BJ (cell line): ENCODE measurements at places on chromosomes 11 and 22. TPM values are rescaled to one million over a fixed set of nuclear protein-coding genes. Genes with fewer than 3 reads are reported as not detected.

DNA sequence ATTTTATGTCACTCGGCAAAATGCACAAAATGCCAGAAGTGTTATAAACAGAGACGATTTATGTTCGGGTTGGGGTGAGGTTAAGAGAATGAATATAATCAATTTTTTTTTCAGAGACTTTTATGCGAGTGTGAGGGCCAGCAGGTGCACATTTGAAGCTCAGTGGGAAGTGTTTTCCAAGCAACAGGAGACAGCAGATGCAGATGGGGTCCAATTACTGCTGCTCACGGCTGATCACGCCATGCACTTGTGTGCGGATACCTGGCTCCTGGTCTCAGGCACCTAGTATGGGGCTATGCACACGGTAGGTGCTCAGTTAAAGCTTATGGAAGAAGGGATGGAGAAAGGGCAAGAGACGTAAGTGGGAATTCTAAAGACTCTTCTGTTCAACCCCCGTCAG lies 249.1 kb downstream of the MIAT start:
- DNase-seq: no peak

DNA sequence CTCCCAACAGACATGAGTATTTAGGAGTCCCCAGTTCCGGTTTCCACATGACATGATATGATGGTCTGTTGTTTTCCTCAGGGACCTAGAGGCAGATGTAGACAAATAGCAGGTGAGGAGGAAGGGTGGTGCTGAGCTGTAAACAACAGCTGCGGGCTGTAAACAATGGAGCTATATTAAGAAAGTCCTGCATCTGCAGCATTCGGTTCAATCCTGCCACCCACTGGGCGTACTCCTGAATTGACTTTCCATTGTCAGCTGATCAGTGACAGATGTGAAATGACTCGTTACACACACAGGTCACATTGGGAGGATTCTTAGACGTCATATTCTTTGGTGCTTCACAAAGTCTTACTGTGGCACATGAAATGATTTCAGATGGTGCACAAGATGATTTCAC lies 26.8 kb upstream of the RAG1 start:
- peak; percentile 9 for DNase-seq

DNA sequence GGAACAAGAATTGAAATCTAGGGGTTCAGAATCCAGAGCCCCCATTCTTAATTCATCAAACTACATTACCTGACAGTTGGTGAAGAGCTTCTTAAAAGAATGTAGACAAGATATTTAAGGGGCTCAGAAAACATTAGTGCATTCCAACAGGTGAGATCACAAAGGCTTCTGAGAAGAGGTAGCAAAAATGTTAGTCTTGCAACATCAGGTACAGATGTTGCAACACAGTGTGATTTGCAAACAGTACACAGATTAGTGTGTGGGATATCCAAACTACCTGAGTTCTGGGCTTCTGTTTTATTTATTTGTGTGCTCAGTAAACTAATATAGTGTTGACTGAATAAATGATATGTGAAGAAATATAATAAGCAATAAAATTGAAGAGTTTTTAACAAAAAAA lies 11.8 kb downstream of the CASP4 start:
- no peak for DNase-seq

Gene USH1C
- polyA plus RNA-seq: not detected in 2 replicates

DNA sequence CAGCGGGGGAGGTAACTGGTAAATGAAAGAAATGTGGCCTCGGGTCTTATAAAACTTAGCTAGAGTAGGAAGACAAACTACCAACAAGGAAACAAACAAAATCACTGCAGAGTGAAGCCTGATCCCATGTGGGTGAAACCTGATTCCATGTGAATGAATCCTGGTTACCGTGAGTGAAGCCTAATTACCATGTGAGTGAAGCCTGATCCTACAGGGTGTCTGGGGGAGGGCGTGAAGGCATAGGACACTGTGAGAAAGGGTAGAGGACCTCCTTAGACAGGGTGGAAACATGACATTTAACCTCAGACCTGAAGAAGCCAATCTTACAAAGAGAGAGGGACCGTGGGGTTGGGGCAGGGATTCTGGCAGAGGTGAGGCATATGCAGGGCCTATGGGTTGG lies 106.2 kb upstream of the USP47 start:
- no peak for DNase-seq

Gene FAM180B
- not detected in 2 replicates for polyA plus RNA-seq

Gene CACNA1I
- 0.01 TPM in 1 of 2 replicates, not detected in the other for polyA plus RNA-seq

- no peak for DNase-seq
Measured at GRCh38 chr11:33774736-33775466, 581 bp upstream of the FBXO3 start.

Gene GP1BB
- polyA plus RNA-seq: 1.3 and 4.2 TPM in 2 replicates

Gene MMP12
- polyA plus RNA-seq: 0.12 and 0.38 TPM in 2 replicates

DNA sequence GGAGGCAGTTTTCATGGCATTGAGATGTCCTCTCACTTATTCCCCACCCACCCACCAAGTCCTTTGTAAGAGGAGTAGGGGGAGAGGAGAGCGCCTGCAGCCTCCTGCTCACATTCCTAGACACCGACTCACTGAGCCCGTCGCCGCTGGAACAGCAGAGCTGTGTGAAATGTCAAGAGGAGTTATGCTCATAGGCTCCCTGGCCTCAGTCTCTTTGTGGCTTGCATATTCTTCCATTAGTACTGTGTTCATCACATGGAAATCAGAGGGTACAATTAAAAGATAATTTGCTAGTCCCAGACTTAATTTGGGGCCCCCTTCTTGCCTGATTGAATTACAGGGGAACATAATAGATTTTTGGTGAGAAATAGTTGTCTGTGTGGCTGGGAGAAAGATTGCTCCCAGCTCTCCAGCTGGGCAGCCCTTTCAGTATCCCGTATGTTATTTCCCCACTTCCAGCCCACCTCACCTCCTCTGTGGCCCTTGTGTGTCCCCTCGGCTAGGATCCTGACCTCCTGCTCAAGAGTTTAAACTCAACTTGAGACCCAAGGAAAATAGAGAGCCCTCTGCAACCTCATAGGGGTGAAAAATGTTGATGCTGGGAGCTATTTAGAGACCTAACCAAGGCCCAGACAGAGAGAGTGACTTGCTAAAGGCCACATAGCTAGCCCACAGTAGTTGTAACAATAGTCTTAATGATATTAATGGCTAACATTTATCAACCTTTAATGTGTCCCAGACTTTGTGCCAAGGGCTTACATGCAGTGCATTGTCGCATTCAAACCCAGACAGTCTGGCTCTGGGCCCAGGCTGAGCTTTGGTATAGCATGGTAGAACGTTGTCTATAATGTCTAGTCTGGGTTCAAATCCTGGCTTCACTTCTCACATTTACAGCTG lies 32.2 kb downstream of the LIMK2 start:
- DNase-seq: peak; percentile 52

Gene KCNA4
- not detected in 2 replicates for polyA plus RNA-seq

Gene NNMT
- 590 and 724 TPM in 2 replicates for polyA plus RNA-seq

DNA sequence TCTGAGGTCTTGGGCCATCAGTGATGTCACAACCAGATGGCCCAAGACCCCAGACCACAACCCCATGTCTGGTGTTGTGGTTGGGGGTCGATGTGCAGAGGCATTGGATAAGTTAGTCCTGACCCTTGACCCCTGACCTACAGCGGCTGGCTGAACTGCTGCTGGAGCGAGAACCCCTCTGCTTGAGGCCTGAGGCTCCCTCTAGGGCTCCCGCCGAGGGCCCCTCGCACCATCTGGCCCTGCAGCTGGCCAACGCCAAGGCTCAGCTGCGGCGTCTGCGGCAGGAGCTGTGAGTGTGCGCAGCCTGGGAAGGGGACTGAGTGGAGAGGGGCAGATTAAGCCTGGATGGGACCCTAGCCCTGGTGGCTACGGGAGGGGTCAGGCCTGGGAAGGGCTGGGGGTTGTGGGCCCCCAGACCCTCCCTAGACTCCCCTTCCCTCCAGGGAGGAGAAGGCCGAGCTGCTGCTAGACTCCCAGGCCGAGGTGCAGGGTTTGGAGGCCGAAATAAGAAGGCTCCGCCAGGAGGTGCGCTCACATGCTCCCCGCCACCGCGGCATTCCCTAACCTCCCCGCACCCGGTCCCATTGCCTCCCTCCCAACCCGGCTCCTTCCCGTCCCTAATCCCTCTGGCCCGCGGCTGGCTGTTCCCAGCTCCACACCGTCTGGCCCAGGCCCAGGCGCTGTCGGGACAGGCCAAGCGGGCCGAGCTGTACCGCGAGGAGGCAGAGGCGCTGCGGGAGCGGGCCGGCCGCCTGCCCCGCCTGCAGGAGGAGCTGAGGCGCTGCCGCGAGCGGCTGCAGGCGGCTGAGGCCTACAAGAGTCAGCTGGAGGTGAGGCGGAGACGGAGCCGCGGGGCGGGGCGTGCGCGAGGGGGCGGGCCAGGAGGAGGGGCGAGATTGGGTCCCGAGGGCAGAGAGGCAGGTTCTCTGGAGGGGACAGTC lies 2.1 kb downstream of the CCDC88B start:
- peak; percentile 40 for DNase-seq

GRCh38 chr11:32312206-32312817 lies 123.0 kb downstream of the WT1 start:
- no peak for DNase-seq
